Activated T-helper 1 cell treated with Interleukin-2 at 50 U/mL for 16 hours (primary cell): ENCODE measurements at places on chromosomes 13 and 19.
A peak's percentile ranks its signal among the peaks of the same experiment; 100 is the strongest.

GRCh38 chr13:105817498-105817897 is 718.0 kb downstream of the EFNB2 start:
- no peak for DNase-seq

DNA sequence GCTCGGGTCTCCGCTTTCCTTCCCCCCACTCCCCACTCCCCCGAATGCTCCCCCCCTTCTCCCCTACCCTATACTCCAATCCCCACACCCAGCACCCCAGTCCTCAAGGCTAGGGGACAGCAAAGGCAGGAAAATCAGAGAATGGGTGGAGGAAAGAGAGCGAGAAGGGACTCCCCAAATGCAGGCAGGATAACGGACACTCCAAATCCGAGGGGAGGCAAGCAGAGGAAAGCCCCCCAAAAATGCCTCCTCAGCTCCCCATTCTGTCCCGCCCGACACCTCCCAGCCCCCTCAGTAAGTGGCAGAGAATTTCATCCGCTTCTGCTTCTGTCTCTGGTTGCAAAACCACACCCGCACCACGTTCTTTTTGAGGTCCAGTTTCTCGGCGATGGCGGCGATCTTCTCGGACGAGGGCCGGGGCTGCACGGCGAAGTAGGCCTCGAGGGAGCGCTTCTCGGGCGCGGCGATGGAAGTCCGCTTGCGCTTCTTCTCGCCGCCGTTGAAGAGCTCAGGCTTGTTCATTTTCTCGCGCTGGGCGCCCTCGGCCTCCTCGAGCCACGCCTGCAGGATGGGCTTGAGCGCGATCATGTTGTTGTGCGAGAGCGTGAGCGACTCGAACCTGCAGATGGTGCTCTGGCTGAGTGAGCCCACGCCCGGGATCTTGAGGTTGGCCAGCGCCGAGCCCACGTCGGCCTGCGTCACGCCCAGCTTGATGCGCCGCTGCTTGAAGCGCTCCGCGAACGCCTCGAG is 2.1 kb downstream of the POU4F1 start:
- no peak for DNase-seq

DNA sequence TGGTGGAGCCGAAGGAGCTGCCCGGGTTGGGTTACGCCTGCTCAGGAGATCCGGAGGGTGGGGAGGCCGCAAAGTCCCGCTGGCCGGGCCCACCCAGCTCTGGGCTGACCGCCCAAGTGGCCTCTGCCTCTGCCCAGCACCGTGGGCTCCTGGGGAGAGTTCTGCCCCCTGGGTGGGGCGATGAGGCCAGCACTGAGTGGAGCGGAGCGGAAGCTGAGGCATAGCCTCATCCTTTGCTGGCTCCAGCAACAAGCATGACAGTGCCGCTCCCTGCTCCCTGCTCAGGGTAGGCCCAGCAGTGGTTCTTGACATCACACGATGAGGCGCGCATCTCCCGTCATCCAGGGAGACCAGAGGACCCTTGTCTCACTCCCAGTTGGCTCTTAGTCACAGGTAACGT is 22.5 kb downstream of the CCDC8 start:
- no peak for DNase-seq

- peak; percentile 2 for DNase-seq
Observed at GRCh38 chr19:52600639-52601024, 30.5 kb downstream of the ZNF701 start.

- no peak for DNase-seq
Observed at GRCh38 chr19:18456974-18457373, 19.0 kb upstream of the ISYNA1 start.

DNA sequence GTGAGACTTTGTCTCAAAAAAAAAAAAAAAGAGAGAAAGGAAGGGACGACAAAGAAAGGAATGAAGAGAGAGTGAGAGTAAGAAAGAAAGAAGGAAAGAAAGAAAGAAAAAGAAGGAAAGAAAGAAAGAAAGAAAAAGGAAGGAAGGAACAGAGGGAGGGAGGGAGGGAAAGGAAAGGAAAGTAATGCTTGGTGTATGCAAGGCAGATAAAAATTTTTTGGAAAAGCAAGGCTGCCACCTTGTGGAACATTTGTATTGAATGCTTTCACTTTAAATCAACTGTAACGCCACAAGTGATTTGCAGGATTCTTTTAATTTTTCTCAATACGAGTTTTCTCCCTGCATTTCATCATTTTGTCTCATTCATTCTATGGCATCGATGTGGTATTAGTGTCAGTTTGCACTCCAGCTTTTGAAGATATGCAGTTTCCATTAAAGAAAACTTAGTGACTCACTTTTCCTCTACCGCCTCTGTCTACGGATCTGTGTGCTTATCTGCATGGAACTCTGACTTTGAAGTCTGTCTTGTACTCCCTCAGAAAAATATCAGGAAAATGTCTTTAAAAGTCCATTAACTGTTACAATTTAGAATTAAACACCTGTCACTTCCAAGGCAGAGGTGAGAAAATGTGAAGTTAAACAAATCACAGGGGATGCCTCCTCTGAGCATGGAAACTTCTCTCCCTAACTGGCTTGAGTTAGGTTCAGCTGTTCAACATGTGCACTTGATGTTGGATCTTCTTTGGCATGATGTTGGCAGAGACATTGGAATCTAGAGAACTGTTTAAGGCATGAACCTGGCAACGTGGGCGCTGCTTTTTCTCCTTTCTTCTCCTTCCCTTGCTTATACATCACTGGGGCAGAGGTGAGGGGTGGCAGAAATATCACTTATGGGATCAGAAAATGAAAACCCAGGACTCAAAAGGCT is 20.0 kb upstream of the ZDHHC20 start:
- no peak for DNase-seq

DNA sequence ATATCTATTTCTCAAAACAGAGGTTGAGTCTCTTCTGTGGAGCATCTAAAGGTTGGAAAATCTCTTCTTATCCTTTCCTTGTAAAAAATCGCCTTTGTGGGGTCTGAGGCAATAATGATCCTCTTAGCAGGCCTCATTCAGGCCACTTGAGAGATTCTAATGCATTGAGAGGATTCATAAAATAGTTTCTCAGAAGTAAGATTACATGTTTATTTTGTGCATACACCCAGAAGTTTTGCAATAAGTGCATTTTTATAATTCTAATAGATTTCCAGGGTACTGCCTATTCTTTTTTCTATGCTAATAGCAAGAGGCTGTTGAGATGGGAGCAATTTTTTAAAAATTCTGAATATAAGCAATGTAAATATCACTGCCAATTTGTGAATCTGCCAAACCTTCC is 342.2 kb upstream of the KLF12 start:
- no peak for DNase-seq

DNA sequence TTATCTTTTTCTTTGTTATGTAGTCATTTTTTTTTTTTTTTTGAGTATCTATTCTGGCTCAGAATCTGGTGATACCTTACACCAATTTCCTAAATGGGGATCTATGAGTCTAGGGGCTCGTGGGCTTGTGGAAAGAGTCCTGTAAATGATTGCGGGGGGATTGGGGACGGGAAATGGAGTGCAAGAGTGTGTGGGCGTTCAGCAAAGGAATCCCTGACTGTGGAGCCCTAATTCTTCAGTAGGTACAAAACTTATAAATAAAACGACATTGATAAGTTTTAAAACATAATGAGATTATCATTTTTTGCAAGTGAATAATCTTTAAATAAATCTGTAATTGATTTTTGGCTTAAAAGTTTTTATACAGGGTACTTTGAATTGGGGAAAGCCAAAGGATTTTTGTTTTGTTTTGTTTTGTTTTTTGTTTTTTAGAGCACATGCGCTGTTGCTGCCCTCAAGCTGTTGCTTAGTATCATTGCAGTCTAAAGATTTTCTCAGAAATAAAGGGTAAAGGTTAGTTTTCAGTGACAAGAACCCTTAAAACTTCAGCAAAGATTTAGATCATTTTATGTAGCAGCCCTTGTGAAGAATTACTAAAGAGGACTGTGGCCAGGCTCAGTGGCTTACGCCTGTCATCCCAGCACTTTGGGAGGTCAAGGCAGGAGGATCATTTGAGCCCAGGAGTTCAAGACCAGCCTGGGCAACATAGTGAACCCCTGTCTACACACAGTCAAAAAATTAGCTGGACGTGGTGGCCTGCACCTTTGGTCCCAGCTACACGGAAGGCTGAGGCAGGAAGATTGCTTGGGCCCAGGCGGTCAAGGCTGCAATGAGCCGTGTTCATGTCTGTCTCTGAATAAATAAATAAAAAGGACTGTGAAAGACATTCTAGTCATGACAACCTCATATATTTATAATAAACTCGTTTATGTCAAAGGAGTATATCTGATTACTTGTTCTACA is 1.7 kb downstream of the ERCC5 start:
- no peak for DNase-seq

DNA sequence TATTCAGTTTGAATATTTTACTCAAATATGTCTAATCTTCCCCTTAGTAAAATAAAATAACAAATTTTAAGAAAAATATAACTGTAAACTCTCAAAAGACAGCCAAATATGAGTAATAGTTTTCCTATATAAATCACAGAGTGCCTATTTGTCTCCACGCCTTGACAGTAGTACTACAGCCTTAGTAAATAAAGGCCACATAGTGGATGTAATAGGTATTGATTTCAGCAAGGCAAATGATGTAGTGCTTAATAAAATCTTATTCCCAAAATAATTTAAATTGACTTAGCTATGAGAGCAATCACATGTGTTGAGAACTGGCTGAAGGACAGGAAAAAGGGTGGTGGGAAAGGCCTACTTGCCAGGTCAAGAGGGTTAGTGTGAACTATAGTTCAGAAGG is 747.2 kb downstream of the OLFM4 start:
- DNase-seq, result no peak

GRCh38 chr13:73421310-73421912 is 362.6 kb downstream of the KLF5 start:
- no peak for DNase-seq
